ENCODE measurements at places on chromosomes 5 and 9.

GRCh38 chr5:25950681-25951080 is 1087.7 kb downstream of the CDH9 start:
- DNase-seq, result no peak

DNA sequence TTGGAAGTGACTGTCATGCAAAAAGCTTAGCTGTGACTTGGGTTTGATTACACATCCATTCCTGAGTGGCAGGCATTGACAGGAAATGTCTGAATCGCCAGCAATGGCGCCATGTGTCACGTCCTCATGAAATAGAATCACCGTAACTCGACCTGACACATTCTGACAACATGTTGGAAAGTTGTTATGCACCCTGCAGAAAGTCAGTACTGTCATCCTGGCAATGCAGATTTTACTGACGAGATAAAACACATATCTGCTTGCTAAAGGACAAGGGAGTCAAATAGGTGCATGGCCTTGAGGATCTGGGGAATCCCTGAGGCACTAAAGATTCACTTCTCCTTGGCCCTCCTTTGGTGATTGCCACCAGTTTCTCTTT is 344.2 kb downstream of the SPATA31D1 start:
- DNase-seq, result no peak

DNA sequence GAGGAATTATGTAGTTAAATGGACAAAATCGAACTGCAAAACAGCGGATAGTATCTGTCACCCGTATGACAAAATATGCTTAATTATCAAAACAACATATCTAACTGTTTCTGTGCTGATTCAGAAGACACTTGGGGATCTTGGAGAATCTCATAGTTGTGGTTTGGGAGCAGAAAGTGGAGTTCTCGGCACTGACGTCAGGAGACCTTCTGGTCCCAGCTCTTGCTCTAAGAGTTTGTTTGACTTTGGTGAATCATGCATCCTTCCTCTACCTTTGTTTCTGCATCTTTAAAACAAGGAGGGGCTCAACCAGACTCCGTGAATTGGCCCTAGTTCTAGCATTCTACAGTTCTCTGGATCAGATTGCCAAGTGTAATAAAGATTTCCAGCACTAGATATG is 37.0 kb upstream of the TAF1L start:
- DNase-seq, result no peak

DNA sequence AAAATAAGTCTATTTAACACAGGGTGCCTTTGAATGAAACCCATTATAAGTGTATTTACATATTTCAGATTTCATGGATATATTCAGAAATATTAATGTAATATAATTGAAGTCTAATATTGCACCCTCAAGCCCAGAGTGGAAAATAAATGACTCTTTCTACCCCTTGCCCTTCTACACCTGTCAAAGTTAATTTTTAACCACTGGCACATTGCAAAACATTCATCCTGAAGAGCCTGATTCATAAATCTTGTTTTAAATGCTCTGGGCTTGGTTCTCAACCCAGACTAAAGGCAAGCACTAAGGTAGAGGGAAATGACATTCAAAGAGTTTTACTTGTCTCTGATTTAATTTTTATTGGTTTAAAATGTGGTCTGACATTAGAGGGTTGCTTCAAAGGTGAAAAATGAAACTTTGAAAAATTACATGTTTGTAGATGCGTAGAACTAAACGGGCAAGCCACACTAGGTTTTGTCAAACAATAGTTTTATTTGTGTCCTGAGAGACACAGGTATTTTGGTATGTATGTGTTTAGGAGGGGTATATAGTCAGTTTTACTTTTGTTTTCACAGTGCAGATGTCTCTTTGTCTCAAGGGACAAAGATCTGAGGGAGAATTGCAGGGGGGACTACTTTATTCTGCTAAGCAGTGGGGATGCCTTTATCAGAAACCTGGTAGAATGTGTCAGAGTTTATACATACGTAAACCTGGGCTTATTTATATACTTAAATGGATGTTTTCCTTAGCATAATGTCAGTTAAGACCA is 69.7 kb downstream of the PIK3R1 start:
- no peak for DNase-seq

DNA sequence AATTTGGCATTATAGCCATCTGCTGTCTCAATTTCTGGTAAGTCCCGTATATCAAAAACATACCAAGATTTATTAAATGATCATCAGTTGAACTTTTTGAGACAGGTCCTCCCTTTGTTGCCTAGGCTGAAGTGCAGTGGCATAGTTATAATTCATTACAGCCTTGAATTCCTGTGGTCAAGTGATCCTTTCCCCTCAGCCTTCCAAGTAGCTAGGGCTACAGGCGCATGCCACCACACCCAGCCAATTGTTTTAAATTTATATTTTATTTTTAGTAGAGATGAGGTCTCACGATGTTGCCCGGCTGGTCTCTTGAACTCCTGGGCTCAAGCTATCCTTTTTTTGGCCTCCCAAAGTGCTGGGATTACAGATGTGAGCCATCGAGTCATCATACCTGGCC is 418.9 kb downstream of the ARHGEF28 start:
- no peak for DNase-seq

- DNase-seq, result no peak
Observed at GRCh38 chr9:123058834-123059233, 25.4 kb downstream of the GPR21 start.

DNA sequence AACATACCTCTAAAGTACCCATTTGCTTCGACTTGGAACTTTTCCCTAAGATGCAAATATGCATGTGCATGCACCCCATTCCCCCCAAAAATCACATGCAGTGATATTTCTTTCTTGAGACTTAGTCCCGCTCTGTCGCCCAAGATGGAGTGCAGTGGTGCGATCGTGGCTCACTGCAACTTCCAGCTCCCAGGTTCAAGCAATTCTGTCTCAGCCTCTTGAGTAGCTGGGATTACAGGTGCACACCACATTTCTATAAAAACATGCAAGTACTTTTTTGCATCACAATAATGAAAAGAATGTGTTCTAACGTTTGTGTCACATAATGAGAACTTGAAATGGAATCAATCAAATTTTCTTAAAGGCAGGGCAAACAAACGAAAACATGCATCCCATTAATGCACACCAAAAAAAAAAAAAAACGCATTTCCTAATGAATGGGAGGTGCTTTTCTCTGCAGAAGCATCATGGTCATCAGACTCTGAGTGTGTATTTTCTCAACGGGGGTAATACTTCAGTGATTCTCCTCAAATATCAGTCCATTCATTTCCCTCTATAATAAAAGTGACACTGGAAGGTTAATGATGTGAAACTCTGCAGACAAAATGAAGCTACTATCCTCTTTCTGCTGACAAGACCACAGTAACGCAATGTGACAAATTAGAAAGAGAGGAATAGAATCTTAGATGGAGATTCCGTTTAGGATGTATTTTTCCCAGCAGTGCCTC is 389.4 kb downstream of the CTNND2 start:
- no peak for DNase-seq

DNA sequence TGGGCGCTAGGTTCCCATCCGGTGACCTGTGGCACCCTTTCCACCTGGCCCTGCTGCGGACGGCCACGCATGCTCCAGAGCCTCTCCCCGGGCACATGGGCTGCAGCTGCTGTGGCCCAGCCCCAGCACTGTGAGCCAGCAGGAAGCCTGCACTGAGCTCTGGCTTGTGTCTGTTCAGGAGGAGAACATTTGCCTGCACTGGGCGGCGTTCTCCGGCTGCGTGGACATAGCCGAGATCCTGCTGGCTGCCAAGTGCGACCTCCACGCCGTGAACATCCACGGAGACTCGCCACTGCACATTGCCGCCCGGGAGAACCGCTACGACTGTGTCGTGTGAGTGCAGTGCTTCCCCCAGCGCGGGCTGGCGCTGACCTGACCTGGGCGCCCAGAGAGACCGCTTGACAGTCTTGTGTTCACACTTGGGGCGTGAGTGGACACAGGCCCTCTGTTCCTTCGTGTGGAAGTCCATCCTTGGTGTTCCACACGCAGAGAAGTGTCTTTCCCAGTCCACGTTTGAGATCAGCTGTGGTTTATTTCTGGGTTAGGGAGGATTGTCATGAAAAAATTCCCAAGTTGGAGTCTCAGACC is 66.2 kb upstream of the CACNA1B start:
- no peak for DNase-seq

DNA sequence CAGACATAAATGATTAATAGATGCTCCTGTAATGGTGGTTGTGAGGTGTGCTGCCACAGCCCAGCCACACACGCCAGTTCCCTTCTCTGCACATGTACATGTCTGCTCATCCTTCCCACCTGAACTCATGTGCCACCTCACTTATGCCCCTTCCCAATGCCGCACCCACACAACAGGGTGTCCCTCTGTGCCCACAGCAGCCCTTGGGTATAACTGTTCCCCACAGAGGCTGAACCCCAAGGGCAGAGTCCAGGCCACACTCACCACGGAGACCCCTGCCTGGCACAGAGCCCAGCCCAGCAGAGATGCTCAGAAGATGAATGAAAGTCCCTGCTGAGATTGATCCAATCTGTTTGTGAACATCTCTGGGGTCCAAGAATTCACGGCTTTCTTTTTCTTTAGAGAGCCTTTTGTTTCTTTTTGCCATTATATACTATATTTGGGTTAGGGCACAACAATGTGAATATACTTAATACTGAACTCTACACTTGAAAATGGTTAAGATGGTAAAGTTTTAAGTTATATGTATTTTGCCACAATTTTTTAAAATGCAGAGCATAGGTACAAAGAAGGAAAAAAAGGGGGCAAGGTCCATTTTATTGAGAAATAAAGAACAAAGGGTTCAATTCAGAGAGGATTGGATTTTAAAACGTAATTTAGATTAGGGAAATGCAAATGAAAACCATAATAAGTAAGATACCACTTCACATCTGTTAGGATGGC is 29.6 kb downstream of the IRF1 start:
- DNase-seq, result no peak

All from NB4 (cell line).